ENCODE measurements at places on chromosomes 12 and 14.

- no peak for DNase-seq
Observed at GRCh38 chr14:90579816-90580215, 183.0 kb downstream of the CALM1 start.

GRCh38 chr12:69553628-69554248, 31.5 kb upstream of the CCT2 start:
- no peak for DNase-seq

GRCh38 chr12:132429946-132430643, 59.9 kb upstream of the FBRSL1 start:
- DNase-seq = peak; percentile 84

GRCh38 chr14:33933386-33933933, 17.4 kb downstream of the EGLN3 start:
- DNase-seq = no peak

DNA sequence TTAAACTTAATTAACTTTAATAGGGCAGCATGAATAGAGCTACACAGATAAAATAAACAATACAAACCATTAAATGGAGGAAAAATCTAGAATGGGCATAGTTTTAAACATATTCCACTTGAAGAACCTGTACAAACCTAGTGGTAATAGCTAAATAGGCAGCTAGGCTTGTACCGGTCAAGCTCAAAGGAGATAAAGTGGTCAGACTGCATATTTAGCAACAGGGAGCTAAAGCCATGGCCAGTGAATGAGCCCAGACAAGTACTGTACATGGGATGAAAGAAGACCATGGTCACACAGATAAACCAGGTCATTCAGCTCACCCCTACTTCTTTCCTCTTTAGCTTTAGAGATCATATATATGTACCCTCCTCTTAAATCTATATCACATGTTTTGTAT, 186.6 kb upstream of the KRR1 start:
- no peak for DNase-seq

DNA sequence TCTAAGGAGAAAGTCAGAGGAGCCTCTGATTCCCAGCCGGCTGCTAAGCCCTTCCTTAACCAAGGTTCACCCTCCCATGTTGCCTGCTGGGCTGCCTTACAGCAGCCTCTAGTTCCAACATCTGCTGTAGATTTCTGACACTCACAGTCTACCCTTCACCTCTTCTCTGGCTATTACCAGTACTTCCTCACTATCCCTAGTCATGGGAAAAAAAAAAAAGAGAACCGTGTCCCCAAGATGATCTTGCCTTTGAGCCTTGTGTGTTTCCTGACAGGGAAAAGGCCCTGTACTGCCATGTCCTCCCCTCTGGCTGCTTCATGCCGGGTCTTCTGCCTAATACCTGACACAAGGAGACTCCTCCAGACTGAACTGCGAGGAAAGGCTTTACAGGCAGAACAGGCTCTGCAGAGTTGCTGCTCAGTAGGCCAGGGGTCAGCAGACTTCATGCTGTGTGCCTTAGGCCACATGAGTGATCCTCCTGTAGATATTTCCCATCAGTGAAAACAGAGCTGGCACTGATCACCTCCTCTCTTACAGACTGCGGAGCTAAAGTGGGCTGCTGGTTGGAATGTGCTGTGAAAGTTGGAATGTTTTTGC, 46.8 kb downstream of the PRKCH start:
- no peak for DNase-seq

GRCh38 chr14:94914191-94914590, 144.3 kb upstream of the GSC start:
- no peak for DNase-seq

- no peak for DNase-seq
Observed at GRCh38 chr14:90797451-90797850, 18.8 kb downstream of the TTC7B start.

GRCh38 chr12:7859552-7859951, 13.2 kb downstream of the SLC2A14 start:
- DNase-seq = no peak

- no peak for DNase-seq
Observed at GRCh38 chr14:20539906-20540305, 20.9 kb downstream of the RNASE9 start.

GRCh38 chr12:104680491-104680890, 223.7 kb downstream of the CHST11 start:
- DNase-seq = no peak

DNA sequence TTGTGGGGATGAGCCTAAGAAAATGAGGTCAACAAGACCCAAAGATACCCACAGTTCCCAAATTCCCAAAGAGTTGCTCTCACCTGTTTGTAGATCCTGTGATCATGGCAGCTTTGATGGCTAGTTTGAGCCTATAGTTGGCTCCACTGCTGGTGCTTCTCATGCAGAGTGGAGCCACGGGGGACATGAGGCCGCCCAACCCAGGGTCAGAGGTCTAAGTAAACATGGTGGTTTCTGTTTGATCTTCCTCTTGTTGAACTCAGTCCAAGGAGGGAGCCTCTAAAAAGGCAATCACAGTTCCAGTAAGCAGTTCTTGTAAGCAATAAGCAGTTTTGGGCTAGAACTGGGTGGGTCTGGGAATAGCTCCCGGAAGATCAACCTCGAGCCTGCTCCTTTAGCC, 125.6 kb upstream of the DHRS4 start:
- no peak for DNase-seq

DNA sequence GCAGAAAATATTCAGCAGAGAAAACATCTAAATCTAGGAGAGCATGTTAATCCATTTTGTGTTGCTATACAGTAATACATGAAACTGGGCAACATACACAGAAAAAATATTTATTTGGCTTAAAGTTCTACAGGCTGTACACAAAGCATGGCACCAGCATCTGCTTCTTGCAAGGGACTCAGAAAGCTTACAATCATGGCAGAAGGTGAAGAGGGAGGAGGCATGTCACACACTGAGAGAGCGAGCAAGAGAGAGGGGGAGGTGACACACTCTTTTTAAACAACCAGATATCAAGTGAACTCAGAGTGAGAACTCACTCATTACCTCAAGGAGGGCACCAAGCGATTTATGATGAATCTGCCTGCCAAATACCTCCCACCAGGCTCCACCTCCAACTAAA, 94.2 kb upstream of the CNOT2 start:
- DNase-seq = no peak
